ENCODE measurements at places on chromosomes 12 and 14. TPM values are rescaled to one million over a fixed set of nuclear protein-coding genes. Genes with fewer than 3 reads are reported as not detected.

KRT74 gene
- total RNA-seq, result not detected

DPF3 gene
- 13.1 TPM for total RNA-seq

ALX1 gene
- not detected for total RNA-seq

CD4 gene
- total RNA-seq, result 1.9 TPM

NFE2 gene
- 0.63 TPM for total RNA-seq

PRKD1 gene
- total RNA-seq, result 28.2 TPM

GLT1D1 gene
- total RNA-seq, result 8.1 TPM

EAPP gene
- 53.5 TPM for total RNA-seq

CELA1 gene
- not detected for total RNA-seq

TMTC1 gene
- total RNA-seq, result 38.2 TPM

DNAJC22 gene
- total RNA-seq, result not detected

MUCL1 gene
- not detected for total RNA-seq

KRT86 gene
- not detected for total RNA-seq

HNF1A gene
- total RNA-seq, result not detected

CACNA1C gene
- total RNA-seq, result 54.8 TPM

DIO2 gene
- total RNA-seq, result 24.4 TPM

SYNDIG1L gene
- 1.3 TPM for total RNA-seq

TAS2R10 gene
- total RNA-seq, result 15.0 TPM

RTN1 gene
- total RNA-seq, result 797 TPM

ASCL1 gene
- total RNA-seq, result 15.0 TPM

CRIP2 gene
- total RNA-seq, result 104 TPM

SYCP3 gene
- total RNA-seq, result 1.3 TPM

AVPR1A gene
- 7.2 TPM for total RNA-seq

RPL10L gene
- not detected for total RNA-seq

POU6F1 gene
- total RNA-seq, result 31.9 TPM

RNFT2 gene
- total RNA-seq, result 42.9 TPM

PLD4 gene
- 2.5 TPM for total RNA-seq

MIPOL1 gene
- total RNA-seq, result 33.8 TPM

ACVRL1 gene
- total RNA-seq, result 6.6 TPM

SSPN gene
- total RNA-seq, result 2.2 TPM

FGF23 gene
- total RNA-seq, result not detected

SLC24A4 gene
- 0.63 TPM for total RNA-seq

KLRC1 gene
- not detected for total RNA-seq

CLEC1B gene
- not detected for total RNA-seq

All from parietal lobe (tissue), 2 donors.